H1 (cell line): ENCODE measurements at places on chromosomes 6 and 20. TPM values are rescaled to one million over a fixed set of nuclear protein-coding genes. Genes with fewer than 3 reads are reported as not detected.

DNA sequence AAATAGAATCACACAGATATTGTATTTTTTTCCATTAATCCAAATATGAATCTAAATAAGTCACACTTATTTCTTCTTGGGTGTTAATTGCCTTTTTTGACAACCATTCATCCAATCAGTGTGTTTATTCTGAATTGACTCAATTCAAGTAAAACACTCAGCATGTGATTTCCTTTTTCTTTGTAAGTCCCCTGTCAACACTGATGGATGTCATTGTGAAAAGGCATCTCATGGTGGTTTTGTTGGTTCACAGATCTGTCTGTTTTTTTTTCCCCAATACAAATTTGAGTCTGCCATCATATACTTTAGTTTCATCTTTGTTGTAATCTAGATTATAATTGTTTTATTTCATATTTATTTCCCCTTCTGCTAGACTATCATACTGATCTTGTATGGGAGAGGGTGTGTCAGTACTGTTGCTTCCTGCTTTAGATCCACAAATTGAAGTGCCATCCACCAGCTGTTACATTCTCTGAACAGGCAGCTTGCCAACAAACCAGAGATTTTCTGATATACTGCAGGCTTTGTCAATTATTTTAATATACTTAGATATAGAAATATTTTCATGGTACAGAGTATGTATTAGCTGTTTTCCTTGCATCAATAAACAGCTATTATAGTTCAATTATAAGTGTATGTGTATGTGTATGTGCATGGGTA is 64.2 kb upstream of the FLRT3 start:
- no peaks in the 10 kb centered on the region; the same call in 1 of the 2 replicates for H3K27me3 ChIP-seq
- no peaks in the 10 kb centered on the region for H3K36me3 ChIP-seq
- H3K27ac ChIP-seq = no peak overlapping the region
- no peak for DNase-seq
- H3K4me1 ChIP-seq = no peaks in the 10 kb centered on the region

RTF2 gene
- total RNA-seq = 51.2 and 51.4 TPM in 2 replicates

DNA sequence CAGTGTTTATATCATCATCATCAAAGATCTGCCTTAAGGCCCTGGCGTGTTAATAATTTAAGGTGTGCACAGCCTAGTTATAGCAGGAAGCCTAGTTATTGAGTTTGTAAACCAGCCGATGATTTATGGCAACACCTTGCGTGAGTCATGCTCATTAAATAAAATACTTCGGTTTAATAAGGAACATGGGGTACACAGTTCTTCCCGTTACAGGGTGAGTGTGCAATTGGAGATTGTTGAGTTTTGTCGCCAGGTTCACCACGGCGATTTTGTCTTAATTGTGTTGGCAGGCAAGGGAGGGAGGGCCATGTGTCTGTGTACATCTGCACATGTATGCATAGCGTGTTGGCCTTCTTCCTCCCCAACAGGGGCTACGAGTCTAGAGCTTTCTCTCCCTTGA is 104.0 kb downstream of the TFAP2A start:
- no peak for DNase-seq
- H3K27me3 ChIP-seq = no peaks in the 10 kb centered on the region
- no peak overlapping the region for H3K27ac ChIP-seq
- peaks cover 26% of the 10 kb centered on the region; the same call in 1 of the 2 replicates for H3K4me1 ChIP-seq

PKHD1 gene
- total RNA-seq = 0.09 and 0.11 TPM in 2 replicates

DNA sequence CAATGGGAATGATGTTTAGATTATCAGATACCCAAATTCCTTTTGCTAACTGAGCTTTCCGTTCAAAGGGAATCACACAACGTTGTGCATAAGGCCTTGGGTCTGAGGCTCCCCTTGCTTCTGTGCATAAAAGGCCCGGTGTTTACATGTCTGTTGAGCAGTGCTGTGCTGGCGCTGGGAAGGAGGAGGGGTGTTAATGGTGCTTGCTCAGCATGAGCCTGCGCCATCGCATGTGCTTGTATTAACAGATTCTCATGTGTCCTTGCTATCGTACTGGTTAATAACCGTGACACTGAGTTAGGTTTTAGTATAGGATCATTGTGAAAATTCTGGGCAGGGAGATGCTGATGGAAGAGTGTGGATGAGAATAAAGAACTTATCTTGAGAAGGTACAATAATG is 62.3 kb upstream of the TRAF3IP2 start:
- H3K36me3 ChIP-seq = no peaks in the 10 kb centered on the region
- H3K4me1 ChIP-seq = peaks cover 14% of the 10 kb centered on the region
- no peak overlapping the region for H3K27ac ChIP-seq
- H3K4me3 ChIP-seq = no peak overlapping the region

- H3K36me3 ChIP-seq = no peaks in the 10 kb centered on the region
- DNase-seq = no peak
- no peaks in the 10 kb centered on the region for H3K27me3 ChIP-seq
- no peak overlapping the region for H3K4me3 ChIP-seq
- no peaks in the 10 kb centered on the region for H3K4me1 ChIP-seq
- no peak overlapping the region for H3K27ac ChIP-seq
Measured at GRCh38 chr6:75855052-75855451, 106.0 kb downstream of the MYO6 start.

MCCD1 gene
- total RNA-seq = not detected in 2 replicates

DNA sequence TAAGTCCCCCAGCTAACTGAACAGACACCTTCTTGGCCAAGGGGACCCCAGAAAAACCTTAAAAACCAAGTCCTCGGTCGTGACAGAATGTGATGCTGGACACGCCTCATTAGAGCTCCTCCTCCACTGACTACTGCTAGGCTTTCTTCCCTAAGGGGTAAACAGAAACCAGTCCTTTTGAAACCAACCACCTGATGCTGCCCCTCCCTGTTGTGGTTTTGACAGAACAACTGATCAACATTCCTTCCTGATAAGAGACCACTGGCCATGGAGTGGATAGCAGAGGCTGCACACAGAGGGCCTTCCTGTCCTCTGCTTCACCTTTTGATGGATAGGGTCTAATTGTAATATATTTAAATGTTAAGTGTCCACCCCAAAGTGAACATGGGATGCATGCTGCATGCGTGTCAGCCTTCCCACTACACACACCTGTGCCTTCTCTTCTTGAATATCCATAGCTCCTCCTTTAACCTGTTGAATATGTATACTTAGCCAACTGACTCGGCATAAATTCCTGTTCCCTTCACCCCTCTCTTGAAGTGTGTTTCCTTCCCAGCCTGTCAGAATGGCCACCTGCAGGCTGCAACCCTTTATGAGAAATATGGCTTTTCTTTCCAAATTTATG is 27.9 kb upstream of the SLC2A12 start:
- no peak for DNase-seq
- no peaks in the 10 kb centered on the region for H3K4me1 ChIP-seq
- no peaks in the 10 kb centered on the region for H3K36me3 ChIP-seq
- H3K27me3 ChIP-seq = no peaks in the 10 kb centered on the region
- H3K27ac ChIP-seq = no peak overlapping the region

- H3K27me3 ChIP-seq = no peaks in the 10 kb centered on the region
- H3K27ac ChIP-seq = no peak overlapping the region
- DNase-seq = no peak
- no peaks in the 10 kb centered on the region for H3K36me3 ChIP-seq
- no peaks in the 10 kb centered on the region for H3K4me1 ChIP-seq
- no peak overlapping the region for H3K4me3 ChIP-seq
Measured at GRCh38 chr6:6870921-6871320, 236.8 kb upstream of the RREB1 start.

GLYATL3 gene
- not detected in 2 replicates for total RNA-seq

DNA sequence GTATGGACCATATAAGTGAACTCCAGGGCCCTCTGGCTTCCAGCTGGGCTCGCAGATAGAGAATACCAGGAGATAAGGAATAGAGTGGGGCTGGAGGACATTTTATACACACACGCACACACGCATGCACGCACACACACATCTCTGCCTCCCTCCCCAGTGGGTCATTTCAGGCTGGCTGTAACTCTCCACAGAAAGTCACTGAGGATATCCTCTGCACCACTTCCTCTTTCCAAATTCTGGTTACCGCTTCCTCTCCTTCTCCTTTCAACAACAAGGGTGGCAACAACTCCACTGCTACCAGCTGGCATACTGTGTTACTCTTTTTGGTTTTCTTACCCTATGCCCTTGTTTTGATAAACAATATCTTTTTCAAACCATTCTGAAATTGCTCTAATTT is 280.2 kb downstream of the COL12A1 start:
- H3K4me1 ChIP-seq = no peaks in the 10 kb centered on the region
- H3K36me3 ChIP-seq = no peaks in the 10 kb centered on the region
- no peak overlapping the region for H3K27ac ChIP-seq

COL19A1 gene
- total RNA-seq = not detected in 2 replicates

PRL gene
- total RNA-seq = not detected in 2 replicates

GRCh38 chr6:85421181-85421580 is 28.7 kb upstream of the NT5E start:
- H3K4me3 ChIP-seq = no peak overlapping the region
- H3K4me1 ChIP-seq = no peaks in the 10 kb centered on the region
- no peak overlapping the region for H3K27ac ChIP-seq
- DNase-seq = no peak
- no peaks in the 10 kb centered on the region for H3K36me3 ChIP-seq

- H3K36me3 ChIP-seq = no peaks in the 10 kb centered on the region
- DNase-seq = no peak
- H3K4me1 ChIP-seq = no peaks in the 10 kb centered on the region
- no peaks in the 10 kb centered on the region for H3K27me3 ChIP-seq
Measured at GRCh38 chr6:92521553-92521952, 897.8 kb downstream of the EPHA7 start.

IL17F gene
- not detected in 2 replicates for total RNA-seq

- DNase-seq = no peak
- H3K4me3 ChIP-seq = no peak overlapping the region
- peaks cover 4% of the 10 kb centered on the region; the same call in 1 of the 2 replicates for H3K36me3 ChIP-seq
- H3K27me3 ChIP-seq = no peaks in the 10 kb centered on the region
- H3K27ac ChIP-seq = no peak overlapping the region
- H3K4me1 ChIP-seq = peaks cover 23% of the 10 kb centered on the region
Measured at GRCh38 chr6:39218868-39219567, 10.3 kb downstream of the KCNK5 start.

TMEM74B gene
- 2.8 and 4.0 TPM in 2 replicates for total RNA-seq

DNA sequence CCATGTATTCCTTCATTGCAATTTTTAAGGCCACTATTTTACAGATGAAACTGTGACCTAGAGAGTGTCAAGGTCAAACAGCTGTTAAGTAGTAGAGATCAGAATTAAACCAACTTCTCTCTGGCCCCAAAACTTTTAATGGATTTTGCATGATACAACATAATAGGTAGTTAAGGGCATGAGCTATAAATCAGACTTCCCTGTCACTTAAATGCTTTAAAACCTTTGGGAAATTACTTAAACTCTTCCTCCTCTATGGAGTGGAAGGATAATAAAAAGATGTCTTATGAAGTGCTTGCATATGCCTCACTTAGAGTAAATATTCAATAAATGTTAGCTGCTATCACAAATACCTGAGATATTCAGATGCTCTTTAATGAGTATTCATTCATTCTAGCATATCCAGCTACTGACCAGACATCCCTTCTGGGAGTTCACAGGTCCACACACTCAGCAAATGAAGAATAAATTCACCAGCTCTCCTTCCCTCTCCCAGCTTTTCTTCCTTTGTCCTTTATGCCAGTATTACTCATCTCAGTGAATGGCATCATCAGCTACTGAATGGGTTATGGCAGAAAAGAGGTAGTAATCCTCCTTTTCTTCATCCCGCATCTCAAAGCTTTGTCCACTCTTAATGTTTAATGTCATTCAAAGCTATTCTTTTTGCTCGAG is 36.2 kb downstream of the EYA4 start:
- no peaks in the 10 kb centered on the region for H3K4me1 ChIP-seq
- no peaks in the 10 kb centered on the region for H3K36me3 ChIP-seq
- H3K27me3 ChIP-seq = no peaks in the 10 kb centered on the region
- H3K4me3 ChIP-seq = no peak overlapping the region
- no peak overlapping the region for H3K27ac ChIP-seq

CDSN gene
- not detected in 2 replicates for total RNA-seq

DNA sequence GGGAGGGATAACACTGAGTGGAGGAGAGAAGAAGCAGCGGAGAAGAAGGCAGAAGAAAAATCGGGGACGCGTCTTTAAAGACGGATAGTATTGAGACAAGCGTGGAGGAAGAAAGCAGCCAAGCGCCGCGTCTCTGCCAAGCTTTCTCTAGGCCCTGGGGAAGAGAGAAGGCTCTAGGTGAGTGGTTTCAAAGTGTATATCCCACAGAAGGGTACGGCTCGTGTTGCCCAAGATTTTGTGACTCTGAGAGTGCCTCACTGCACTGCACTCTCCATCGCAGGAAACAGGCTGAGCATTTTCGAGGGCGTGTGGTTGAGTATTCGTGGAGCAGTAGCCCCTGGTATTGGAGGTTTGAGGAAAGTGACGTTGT is 185.4 kb downstream of the TRIM27 start:
- no peak overlapping the region for H3K27ac ChIP-seq
- no peaks in the 10 kb centered on the region for H3K36me3 ChIP-seq
- no peak for DNase-seq
- peaks cover 1% of the 10 kb centered on the region for H3K27me3 ChIP-seq
- H3K4me3 ChIP-seq = peak overlapping the region; percentile 63
- no peaks in the 10 kb centered on the region for H3K4me1 ChIP-seq

GRCh38 chr6:22906091-22906549 is 336.8 kb downstream of the HDGFL1 start:
- H3K36me3 ChIP-seq = no peaks in the 10 kb centered on the region
- no peak overlapping the region for H3K4me3 ChIP-seq
- DNase-seq = no peak
- H3K27me3 ChIP-seq = no peaks in the 10 kb centered on the region

B3GALT4 gene
- 3.0 and 4.2 TPM in 2 replicates for total RNA-seq

EEF1A2 gene
- 25.8 and 27.9 TPM in 2 replicates for total RNA-seq

DNAH8 gene
- not detected in 2 replicates for total RNA-seq
